Suppressor macrophage (primary cell): ENCODE measurements at places on chromosomes 13 and 19.

GRCh38 chr19:4811328-4812131, 20.0 kb downstream of the TICAM1 start:
- peak; percentile 90 for DNase-seq

GRCh38 chr13:30463787-30464495, 1.8 kb downstream of the HMGB1 start:
- DNase-seq: peak; percentile 52

GRCh38 chr19:46520616-46521015, 24.9 kb upstream of the PNMA8B start:
- DNase-seq: no peak

- DNase-seq: no peak
Observed at GRCh38 chr13:74904556-74904955, 577.4 kb downstream of the TBC1D4 start.

DNA sequence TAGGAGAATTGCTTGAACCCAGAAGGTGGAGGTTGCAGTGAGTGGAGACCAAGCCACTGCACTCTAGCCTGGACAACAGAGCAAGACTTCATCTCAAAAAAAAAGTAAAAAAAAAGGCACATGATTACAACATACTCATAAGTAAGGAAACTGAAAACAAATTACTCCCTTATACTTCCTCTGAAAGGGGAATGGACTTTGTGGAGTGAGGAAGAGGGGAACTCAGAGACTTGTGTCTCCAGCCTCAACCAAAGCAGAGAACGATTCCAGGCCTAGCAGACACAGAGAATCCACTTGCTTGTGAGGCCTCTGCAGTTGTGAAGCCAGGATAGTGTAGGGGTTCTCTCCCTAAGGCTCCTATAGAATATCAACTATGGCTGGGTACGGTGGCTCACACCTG, 4.3 kb upstream of the LATS2 start:
- DNase-seq: peak; percentile 57

- DNase-seq: peak; percentile 56
Observed at GRCh38 chr13:109785141-109785891, 1.1 kb downstream of the IRS2 start.

- DNase-seq: no peak
Observed at GRCh38 chr13:46010148-46010547, 42.4 kb downstream of the ZC3H13 start.

- DNase-seq: no peak
Observed at GRCh38 chr13:107447591-107447990, 767.7 kb downstream of the LIG4 start.

GRCh38 chr19:5067678-5068077, 98.8 kb downstream of the KDM4B start:
- no peak for DNase-seq

GRCh38 chr13:32262165-32262564, 53.0 kb downstream of the ZAR1L start:
- no peak for DNase-seq

- DNase-seq: peak; percentile 91
Observed at GRCh38 chr19:50384685-50385535, 763 bp downstream of the POLD1 start.

GRCh38 chr19:31269425-31270127, 79.7 kb downstream of the TSHZ3 start:
- DNase-seq: no peak

GRCh38 chr13:91563799-91564198, 165.4 kb downstream of the GPC5 start:
- DNase-seq: no peak

DNA sequence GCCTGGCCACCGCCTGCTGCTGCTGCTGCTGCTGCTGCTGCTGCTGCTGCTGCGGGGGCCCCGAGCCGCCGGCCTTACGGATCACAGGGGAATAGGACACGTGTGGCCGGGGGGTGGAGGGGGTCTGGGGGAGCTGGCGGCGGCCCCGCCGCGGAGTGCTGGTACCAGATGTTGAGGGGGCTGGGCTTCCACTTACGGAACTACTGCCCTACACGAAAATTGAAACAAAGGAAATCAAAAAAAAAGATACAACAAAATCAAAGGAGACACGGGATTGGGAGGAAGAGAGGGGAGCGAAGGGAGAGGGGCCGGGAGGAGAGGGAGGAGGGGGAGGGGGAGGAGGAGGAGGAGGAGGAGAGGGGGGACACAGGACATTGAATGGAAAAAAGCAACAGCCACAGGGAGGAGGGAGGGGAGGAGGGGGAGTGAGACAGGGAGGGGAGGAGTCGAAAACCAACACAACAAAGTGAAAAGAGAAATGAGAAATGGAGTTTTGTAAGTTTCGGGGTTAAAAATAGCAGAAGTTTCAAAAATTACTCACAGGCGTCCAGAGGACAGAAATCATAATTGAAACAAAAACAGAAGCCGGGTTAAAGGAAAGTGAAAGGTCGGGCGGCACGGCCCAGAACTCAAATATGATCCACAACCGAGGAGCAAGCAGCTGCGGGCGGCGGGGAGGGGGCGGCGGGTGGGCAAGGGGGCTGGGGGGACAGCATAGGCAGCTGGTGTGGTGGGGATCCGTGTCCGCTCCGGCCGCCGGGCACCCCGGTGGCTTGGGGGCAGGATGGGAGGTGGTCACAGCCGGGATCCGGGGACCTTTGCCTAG, 57.8 kb downstream of the IER2 start:
- DNase-seq: peak; percentile 91

DNA sequence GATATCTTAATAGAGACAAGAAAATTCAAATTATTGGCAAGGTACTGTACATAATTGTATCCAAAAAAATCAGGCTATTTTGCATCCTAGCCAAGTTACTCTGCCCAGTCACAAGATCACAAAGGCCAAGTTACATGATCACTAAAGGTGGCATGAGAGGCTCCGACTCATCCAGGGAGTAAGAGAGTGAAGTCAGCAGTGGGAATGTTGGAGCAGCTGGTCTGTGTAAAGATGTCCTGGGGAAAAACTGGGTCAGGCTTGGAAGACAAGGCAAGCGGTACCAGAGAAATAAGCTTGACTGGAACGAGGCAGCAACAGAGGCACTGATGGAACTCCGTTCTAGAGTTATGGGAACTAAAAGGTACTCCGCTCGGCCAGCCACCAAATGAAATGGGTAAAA, 50.2 kb upstream of the PSG2 start:
- DNase-seq: no peak

DNA sequence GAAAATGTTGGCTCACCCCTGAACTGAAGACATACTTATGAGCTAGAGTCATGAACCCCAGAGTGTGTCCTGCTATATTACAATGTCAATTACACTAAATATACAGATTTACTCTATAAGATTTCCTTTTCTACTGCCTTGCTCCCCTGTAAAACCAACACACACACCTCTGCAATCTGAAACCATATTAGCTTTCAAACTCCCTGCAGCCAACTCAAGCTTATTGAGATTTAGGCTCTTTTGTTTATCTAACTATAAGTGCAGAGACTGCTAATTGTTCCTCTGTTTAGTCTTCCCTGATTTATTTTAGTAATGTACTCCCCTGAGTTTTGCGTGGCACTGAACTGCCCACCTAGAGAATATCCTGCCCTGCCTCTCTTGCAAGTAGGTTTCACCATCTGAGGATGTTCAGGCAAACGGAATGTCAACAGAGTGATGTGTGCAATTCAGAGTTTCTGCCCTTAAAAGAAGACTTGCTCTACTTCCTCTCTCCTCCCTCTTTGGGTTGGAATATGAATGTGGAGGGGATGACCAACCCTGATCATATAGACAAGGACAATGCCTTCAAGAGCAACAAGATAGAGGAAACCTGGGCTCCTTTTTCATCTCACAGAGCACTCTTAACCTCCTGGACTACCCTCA, 22.3 kb downstream of the FAM216B start:
- no peak for DNase-seq

DNA sequence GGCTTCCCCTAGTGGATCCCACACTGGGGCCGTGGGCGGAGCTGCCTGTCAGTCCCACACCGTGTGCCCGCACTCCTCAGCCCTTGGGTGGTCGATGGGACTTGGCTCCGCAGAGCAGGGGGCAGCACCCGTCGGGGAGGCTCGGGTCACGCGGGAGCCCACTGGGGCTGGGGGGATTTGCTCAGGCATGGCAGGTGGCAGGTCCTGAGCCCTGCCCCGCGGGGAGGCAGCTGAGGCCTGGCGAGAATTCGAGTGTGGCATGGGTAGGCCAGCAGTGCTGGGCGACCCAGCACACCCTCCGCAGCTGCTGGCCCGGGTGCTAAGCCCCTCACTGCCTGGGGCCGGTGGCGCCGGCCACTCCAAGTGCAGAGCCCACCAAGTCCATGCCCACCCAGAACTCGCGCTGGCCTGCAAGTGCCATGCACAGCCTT, 481.7 kb upstream of the PRR20A start:
- no peak for DNase-seq

- DNase-seq: no peak
Observed at GRCh38 chr19:13668964-13669363, 95.4 kb upstream of the MRI1 start.

DNA sequence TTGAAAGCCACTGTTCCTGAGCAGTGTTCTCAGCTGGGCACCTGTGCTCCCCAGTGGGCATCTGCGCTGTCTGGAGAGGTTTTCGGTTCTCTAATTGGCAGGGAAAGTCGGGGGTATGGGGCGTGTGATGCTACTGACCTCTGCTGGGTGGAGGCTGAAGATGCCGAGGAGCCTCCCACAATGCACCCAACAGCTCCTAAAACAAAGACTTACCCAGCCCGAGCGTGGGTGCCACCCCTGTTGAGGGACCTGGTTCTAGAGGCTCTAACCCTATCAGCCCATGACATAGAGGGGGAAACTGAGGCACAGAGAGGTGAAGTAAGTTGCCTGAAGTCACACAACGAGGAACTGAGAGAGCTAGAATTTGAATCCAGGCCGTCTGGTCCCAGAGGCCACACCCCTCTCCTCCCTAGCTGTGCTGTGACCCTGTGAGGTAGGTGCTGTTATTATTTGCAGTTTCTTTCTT, 2.3 kb downstream of the SPACA4 start:
- DNase-seq: peak; percentile 84

GRCh38 chr13:32895296-32895695, 120.9 kb upstream of the KL start:
- DNase-seq: no peak

- no peak for DNase-seq
Observed at GRCh38 chr13:39189778-39190177, 151.5 kb downstream of the NHLRC3 start.

- DNase-seq: no peak
Observed at GRCh38 chr13:36549755-36550154, 117.5 kb downstream of the CCNA1 start.

DNA sequence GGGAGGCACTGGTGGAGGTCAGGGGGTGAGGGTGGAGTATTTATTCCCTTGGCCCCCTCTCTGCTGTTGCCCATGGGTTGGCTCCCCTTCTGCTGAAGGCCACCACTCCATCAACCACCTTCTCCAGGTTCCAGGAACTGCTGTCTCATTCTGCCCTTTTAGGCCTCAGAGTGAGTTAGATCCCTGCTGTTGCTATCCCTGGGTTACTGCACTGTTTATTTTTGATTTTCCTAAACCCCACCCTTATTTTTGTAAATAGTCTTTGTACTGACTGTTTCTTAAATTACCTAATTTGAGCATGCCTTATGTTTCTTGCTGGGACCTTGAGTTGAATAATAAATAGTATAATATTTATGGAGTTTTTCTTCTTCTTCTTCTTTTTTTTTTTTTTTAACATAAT, 132.8 kb downstream of the RGCC start:
- no peak for DNase-seq

- peak; percentile 19 for DNase-seq
Observed at GRCh38 chr19:16309643-16310042, 15.0 kb upstream of the KLF2 start.

GRCh38 chr13:93740334-93740733, 513.7 kb downstream of the GPC6 start:
- no peak for DNase-seq

- no peak for DNase-seq
Observed at GRCh38 chr19:3966051-3967017, 4.6 kb downstream of the DAPK3 start.

- DNase-seq: no peak
Observed at GRCh38 chr19:2528675-2529101, 52.8 kb downstream of the GADD45B start.

DNA sequence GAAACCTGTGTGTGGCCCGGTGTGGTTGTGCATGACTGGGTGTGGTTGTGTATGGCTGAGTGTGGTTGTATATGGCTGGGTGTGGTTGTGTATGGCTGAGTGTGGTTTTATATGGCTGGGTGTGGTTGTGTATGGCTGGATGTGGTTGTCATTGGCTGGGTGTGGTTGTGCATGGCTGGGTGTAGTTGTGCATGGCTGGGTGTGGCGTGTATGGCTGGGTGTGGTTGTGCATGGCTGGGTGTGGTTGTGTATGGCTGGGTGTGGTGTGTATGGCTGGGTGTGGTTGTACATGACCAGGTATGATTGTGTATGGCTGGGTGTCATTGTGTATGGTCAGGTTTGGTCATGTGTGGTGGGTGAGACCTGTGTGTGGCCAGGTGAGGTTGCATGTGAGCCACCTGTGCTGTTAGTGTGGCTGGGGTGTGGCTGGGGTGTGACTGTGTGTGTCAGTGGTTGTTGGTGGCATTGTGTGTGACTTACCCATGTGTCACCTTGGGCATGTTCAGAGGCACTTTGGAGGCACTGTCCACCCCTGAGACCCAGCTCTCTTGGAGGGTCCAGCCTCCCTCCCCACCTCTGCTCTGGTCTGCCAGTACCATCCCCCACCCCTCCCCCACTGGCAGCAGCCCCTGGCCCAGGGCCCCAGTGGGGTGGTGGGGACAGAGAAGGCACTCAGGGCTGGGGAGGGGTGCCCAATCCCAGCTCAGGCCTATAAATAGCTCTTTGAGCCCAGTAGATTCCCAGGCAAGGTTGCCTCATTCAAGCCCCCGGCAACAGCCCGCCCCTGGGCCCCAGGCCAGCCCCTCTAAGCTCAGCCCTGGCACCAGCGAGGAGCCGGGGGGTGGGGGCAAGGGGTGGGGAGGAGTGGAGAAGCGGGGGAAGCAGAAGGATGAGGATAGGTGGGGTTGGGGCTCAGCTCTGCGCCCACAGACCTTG, 3.9 kb upstream of the NCAN start:
- no peak for DNase-seq

GRCh38 chr13:39321574-39321973, 281.4 kb downstream of the LHFPL6 start:
- DNase-seq: peak; percentile 51
